ENCODE measurements at places on chromosomes 6 and 20.

GRCh38 chr20:63736893-63737694 is 630 bp downstream of the LIME1 start:
- DNase-seq = no peak

- no peak for DNase-seq
Measured at GRCh38 chr20:3711484-3711941, 887 bp downstream of the SIGLEC1 start.

GRCh38 chr6:154800338-154800737 is 67.1 kb downstream of the SCAF8 start:
- DNase-seq = no peak

- DNase-seq = no peak
Measured at GRCh38 chr6:145529582-145529981, 205.7 kb downstream of the EPM2A start.

- no peak for DNase-seq
Measured at GRCh38 chr6:7878401-7878964, 32.1 kb downstream of the TXNDC5 start.

- DNase-seq = no peak
Measured at GRCh38 chr6:148969603-148970061, 222.8 kb downstream of the UST start.

GRCh38 chr6:35485402-35485877 is 11.4 kb downstream of the TEAD3 start:
- DNase-seq = no peak

GRCh38 chr6:13004601-13005000 is 288.0 kb downstream of the PHACTR1 start:
- DNase-seq = no peak

GRCh38 chr20:16203096-16203495 is 370.2 kb downstream of the KIF16B start:
- no peak for DNase-seq

DNA sequence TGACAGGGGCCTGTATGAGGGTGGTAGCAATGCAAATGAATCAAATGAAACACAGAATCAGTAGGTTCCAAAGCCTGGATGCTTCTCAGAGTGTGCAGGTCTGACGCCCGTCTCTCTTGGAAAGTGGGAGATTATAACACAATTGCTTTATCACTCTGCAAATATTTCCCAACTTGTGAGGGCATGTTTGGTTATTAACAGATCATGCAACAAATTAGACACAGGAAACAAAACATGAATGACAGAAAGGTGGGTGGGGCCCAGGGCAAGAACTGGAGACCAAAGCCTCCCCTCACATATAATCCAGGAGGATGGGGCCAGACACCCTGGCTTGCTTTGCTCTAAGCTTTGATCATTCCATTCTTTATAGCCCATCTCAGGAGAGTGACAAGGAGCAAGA is 108.6 kb upstream of the MRPS10 start:
- no peak for DNase-seq

DNA sequence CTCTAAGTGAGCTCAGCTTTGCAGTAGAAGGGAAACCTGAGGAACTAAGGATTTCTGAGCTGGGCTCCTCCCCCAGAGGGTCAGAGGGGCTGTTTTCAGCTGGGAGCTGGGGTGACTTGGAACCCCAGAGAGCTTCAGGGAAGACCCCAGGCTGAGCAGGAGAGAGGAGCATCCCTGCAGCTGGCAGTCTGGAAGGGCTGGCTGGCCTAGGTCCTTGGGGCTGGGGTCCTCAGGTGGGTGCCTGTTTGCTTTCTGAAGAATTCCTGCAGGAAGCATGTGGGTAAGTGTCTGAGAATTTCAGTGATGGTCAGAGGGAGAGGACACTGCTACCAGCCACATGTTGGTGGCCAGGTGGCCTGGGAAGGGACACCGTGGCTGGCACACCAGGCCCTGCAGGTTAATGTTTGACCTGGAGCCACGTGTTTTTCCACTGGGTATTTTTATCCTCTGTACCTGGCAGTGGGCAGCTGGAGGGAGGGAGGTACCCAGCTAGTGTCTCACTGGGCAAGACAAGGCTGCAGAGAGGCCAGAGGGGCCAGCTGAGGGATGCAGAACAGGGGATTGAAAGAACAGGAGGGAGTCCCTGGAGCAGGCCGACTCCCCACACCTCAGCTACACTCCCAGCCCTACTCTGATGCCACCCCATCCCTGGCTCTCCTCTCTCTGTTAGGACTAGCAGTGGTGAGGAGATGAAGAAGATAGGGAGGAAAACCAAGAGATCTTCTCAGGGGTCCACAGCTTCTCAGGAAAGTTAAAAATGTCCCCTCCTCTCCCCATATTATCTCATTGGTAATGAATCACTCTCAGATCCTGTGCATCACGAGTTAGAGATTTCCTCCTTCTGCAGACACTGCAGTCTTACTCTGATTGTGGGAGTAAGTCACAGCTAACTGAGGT is 143.6 kb downstream of the VEGFA start:
- DNase-seq = no peak

DNA sequence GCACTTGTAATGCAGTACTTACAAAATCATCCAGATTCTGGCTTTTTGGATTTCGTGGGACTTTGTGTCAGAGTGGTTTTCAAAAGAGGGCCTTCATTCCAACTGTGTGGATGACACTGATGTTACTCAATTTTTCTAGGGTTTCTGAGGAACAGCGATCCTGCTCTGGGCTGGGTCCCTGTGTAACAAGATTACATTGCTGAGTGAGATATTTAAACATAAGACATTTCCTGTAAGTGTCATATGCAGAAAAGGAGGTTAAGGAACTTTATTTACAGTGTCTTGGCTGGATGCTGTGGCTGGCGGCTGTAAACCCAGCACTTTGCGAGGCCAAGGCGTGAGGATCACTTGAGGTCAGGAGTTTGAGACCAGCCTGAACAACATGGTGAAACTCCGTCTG is 6.7 kb downstream of the ZFAND3 start:
- DNase-seq = no peak

GRCh38 chr6:149261364-149262040 is 56.0 kb upstream of the TAB2 start:
- DNase-seq = no peak

DNA sequence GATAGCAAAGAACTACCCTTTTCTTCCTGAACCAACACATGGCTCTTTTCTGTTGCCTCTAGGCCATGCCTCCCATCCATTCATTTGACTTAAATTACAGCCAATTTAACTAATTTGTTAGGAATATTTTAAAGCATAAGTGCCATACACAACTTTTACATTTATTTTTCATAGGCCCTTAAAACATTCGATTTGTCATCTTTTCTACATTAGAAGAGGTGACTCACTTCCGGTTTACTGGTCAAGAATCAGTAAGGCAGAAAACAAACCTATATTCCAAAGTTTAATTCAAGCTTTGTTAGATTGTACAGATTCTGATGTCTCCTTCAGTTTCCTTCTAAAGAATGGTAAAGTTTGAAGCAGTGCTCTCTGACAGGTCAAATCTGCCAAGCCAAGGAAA is 344.3 kb downstream of the SAMD5 start:
- DNase-seq = no peak

DNA sequence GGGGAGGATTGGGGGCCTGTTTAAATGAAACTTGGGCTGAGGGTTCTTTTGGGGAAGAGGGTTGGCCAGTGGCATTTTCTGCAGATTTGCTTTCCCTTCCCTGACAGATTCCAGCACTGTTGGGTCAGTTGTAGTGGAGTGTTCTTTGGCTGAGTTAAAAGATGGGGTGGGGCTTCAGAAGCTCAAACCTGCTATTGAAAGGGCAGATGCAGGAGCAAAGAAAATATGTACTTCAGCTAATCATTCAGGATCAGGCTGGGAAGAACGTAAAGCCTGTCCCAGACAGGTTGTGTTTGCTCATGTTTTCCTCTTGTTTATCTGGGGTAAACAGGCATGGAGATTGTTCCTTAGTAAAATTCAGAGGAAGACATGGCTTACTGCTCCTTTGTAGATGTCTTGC is 2.5 kb downstream of the SASH1 start:
- no peak for DNase-seq

- no peak for DNase-seq
Measured at GRCh38 chr6:95959261-95959660, 56.5 kb upstream of the FUT9 start.

GRCh38 chr6:41747256-41748101 is at the start of gene PGC:
Gene PGC (minus strand): TSS chr6:41747397. CDS start chr6:41747334, 63 bp downstream.
- no peak for DNase-seq

GRCh38 chr6:34484391-34484790 is 18.5 kb downstream of the PACSIN1 start:
- no peak for DNase-seq

- DNase-seq = no peak
Measured at GRCh38 chr6:100504786-100505737, 40.3 kb upstream of the SIM1 start.

DNA sequence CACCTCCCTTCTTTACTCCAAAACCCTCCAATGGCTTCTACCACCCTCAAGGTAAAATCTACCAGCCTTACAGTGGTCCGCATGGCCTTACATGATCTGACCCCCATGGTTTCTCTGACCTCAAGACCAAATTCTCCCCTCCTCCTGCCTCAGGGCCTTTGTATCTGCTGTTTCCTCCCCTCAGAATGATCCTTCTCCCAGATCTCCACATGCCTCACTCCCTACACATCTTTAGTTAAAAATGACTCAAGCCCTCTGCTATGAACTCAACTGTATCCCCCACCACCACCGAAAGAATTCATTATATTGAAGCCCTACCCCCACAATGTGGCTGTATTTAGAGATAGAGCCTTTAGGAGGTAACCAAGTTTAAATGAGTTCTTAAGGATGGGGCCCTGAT is 4.1 kb downstream of the SLC23A2 start:
- no peak for DNase-seq

DNA sequence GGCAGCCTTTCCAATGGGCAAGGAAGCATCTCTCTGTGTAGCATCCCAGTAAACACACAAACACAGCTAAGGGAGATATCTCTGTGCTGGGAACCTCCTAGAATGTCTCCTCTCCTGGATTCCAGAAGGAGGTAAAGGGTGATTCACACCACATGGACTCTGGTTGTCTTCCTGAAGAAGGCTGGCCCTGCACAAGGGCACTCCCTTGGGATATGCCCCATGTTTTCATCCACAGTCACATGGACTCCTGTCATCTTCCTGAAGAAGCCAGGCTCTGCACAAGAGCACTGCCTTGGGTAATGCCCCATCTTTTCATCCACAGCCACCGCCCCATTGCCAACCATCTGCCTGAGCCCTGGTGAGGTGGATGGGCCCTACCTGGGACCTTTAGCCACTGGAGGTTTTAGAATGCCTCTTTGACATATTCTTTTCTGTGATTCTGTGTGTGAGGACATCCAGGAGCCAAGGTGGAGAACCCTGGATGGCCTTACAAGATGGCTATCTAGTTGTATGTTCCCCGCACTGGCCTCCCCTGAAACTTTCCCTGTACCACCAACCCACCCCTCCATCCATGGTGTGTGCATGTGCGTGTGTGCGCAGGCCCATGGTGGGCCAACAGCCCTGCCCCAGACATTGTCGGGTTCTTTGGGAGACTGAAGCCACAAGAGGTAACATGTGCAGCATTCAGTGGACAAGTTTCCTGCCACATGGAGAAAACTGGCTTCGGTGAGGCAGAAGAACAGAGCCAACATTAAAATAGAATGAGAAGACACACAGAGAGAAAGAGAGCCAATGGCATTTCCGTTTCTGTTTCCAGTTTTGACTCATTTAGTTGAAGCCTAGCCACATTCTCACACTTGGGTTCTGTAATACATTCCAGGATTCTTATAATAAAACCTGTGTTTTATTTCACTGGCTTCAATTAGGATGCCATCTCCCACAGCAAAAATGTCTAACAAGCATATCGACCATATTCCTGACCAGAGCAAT is 110.2 kb upstream of the CST7 start:
- DNase-seq = no peak

DNA sequence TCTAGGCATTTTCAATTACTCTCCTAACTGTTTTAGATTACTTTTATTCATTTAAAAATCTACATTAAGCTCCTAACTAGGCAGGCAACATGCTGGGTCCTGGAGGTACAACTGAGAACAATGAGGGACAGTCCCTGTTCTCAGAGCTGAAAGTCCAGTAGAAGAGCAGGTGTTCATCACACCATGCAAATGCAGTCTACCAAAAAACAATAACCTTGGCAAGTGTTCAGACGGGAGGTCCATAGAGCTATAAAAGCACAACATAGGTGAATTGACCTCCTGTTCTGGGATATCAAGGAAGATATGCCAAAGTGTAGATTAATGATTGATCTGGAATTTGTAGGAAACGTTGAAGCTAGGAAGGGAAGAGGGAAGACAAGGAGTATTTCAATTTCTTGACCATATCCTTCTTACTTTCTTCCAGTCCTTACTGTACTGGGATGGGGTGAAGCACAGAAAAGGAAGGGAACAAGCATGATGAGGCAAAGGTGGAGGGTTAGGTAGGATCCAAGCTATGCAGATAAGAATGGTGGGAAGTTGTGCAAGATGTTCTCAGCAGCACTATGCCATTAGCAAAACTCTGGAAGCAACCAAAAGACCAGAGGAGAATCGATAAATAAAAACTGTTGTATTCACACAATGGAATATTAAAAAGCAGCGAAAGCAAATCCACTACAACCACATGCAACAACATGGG is 485.7 kb upstream of the JARID2 start:
- DNase-seq = no peak

GRCh38 chr6:132135409-132135808 is 184.2 kb upstream of the CCN2 start:
- DNase-seq = no peak
